Testis (tissue), 5 donors: ENCODE measurements at places on chromosomes 6 and 20. TPM values are rescaled to one million over a fixed set of nuclear protein-coding genes. Genes with fewer than 3 reads are reported as not detected.

DNA sequence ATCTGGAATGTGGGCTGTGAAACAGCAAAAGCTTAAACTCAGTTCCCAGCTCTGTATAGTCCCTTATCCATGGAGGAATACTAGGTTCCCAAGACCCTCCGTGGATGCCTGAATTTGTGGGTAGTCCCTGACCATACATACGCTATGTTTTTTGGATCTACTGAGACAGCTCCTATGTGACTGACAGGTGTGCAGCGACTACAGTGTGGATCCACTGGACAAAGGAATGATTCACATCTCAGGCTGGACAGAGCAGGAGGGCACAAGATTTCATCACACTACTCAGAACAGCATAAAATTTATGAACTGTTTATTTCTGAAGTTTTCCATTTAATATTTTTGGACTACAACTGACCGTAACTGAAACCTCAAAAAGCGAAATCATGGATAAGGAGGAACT, 125.3 kb downstream of the MAP7 start:
- DNase-seq: no peak

ATP6V1G2 gene
- 3.3 TPM for total RNA-seq

GRCh38 chr6:7142228-7142801, 34.6 kb downstream of the RREB1 start:
- no peak for DNase-seq

DNA sequence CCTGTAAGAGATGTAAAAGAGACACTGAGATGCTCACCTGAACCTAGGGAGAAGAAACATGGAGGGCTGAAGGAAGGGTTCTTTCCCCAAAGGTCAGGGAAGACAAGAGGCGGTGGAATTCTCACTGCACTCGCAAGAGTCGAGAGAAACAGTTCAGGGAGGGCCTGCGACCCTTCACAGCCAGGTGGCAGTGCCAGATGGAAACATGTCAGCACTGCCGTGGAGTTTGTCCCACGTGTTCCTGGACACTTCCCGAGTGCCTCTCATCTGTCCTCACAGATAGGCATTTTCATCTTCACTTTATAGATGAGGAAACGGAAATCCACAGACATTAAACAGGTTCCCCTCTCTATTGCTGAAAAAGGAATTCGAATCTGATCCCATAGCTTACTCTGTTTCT, 70.4 kb upstream of the SYNJ2 start:
- DNase-seq: no peak

GRCh38 chr6:160998766-160999165, 7.2 kb downstream of the MAP3K4 start:
- no peak for DNase-seq

- DNase-seq: no peak
Observed at GRCh38 chr6:145189836-145190235, 545.5 kb downstream of the EPM2A start.

DNA sequence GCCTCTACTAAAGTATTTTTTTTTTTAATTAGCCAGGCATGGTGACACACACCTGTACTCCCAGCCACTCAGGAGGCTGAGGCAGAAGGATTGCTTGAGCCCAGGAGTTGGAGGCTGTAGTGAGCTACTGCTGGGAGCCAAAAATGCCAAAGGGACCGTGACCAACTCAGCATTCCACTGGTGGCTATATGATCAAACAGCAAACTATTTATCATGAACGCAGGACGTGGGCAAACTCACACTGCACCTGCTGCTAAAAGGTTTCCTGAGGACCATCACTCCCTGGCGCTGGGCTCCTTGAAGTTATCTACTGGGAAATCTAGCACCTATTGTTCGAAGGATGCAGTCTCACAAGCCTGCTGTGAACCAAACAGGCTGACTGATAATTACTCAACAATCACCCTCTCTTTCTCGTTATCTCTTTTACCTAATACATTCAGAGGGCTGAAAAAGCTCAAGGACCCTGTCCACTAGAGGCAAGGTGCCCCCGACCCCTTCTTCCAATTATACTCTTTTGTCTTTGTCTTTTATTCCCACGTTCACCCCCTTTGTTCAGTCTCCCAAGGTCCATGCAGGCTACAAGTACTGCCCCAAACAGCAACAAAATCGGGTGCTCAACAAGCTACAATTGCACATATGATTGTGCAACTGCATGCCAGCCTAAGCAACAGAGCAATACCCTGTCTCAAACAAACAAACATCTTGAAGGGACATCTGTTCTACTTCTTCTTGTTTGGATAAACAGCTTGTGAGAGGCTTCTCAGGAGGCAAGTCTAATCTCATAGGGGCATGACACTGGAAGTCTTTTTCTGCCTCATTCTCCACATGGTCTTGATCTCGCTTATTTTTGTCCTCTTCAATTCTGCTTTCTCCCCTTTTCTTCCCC, 47.7 kb upstream of the PLN start:
- DNase-seq: no peak

DNA sequence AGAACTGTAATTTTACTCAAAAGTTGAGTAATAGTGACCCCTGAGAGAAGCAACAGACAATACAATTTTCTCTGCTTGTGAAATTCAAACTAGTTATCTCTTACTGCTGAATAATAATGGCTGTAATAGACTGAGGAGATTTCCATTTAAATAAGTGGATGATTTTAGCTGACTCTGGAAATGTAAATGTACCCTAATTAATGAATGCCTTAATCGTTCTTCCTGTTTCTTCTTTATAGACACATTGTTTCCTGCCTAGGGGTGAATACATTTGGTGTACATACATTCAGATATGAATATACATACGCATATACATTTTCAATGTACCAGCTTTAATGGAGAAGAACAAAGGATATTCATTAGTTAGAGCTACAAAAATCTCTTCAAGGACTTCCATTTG, 611.9 kb downstream of the TFAP2B start:
- no peak for DNase-seq

DNA sequence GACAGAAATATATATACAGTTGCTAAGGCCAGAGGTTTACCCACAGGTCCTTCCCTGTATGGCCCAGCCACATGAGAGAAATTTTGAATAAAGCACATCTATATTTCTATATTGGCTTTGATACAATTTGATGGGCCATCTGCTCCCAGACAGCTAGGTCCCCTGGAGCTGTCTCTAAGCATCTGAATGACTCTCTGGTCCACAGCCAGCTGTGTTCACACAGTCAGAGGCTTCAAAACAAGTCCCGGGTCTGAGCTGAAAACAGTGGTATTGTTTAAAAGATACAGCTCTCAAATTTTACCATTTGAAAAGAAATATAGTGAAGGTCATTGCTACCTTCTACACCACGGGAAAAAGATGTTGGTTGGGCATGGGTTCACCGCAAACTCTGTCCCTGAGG, 161.1 kb downstream of the SLC35B3 start:
- no peak for DNase-seq

GRCh38 chr6:34736823-34737222, 20.5 kb upstream of the SNRPC start:
- DNase-seq: no peak

DNA sequence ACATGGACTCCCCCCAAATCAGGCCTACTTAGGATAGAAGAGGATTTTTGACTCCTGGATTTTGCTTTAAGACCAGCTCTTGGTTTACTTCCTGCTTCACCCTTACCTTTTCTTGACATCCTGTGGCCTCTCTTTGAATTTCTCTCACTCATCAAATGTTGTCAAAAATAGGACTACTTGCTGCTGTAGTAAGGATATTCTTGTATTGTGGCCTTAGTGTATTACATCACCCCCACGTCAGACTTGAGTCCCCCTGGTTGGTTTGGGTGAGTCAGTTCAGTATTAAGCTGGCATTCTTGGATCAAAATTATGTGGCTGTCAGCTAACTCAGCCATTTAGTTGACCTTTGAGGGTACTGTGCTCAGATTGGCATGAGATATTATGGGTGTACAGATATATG, 1.1 kb downstream of the TPX2 start:
- DNase-seq: no peak

LBP gene
- 0.87 TPM for total RNA-seq

DNA sequence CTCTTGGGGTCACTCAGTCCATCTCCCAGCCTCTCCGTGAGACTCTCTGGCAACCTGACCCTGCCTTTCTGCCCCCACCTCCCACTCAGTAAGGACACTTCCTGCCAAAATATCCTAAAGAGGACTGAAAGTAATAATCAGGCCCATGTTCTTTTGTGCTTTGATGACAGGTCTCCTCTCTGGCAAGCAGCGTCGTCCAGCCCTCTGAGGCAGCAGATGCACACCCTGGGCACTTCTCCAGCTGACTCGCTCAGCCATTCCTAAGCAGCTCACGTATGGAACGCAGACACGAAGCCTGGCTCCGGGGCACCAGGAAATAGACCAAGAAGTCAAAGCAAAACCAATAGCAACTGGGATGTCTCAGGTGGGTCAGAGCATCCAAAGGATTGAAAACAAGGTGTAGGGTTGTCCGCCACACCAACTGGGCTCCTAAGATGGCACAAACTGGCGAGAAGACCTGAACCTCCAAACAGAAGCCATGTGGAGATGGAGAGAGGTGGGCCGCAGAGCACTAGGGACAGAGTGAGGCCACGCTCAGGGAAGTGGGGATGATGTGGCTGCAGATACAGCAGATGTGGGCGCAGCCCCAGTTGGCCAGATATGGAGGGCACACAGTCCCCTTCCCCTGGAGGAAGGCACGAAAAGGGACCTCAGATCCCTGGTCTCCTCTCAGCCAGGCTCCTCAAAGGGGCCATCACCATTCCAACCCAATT, 99.3 kb downstream of the PRND start:
- DNase-seq: peak; percentile 81

DNA sequence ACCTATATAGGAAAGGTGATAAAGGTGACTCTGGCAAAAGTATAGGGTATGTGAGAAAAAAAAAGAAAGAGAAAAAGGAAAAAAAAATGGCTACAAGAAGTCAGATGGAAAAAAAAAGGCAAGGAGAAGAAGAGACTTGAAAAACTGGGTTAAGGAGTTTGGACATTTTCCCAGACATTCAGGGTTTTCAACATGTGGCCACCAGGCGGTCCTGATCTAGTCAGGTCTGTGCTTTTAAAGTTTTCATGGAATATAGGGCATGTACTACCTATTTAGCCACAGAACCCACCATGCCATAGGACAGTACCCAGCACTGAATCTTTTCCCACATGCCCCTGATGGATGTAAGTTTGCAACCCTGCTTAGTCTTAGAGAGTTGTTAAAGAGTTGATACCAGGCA, 433.7 kb downstream of the MAFB start:
- DNase-seq: peak; percentile 28

- DNase-seq: no peak
Observed at GRCh38 chr20:1186367-1186991, 1.7 kb upstream of the TMEM74B start.

DNA sequence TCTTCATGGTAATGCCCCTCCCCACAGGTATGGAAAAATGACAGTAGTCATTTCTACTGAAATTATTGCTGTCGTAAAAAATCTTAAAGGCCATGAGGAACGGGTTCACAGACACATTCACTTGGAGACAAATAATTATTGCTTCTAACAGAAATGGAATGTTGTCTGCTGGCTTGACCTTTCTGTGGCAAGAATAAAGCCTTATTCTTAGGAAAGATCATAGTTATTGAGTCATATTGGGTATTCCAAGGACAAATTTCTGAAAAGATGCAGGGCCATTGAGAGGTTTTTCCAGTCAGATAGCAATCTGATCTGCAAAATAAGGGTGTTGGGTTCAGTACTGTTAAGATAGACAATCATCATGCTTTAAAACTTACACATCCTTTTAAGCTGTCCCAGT, 29.2 kb downstream of the AKAP7 start:
- no peak for DNase-seq

- DNase-seq: no peak
Observed at GRCh38 chr20:24754691-24755090, 194.4 kb upstream of the CST7 start.

DNA sequence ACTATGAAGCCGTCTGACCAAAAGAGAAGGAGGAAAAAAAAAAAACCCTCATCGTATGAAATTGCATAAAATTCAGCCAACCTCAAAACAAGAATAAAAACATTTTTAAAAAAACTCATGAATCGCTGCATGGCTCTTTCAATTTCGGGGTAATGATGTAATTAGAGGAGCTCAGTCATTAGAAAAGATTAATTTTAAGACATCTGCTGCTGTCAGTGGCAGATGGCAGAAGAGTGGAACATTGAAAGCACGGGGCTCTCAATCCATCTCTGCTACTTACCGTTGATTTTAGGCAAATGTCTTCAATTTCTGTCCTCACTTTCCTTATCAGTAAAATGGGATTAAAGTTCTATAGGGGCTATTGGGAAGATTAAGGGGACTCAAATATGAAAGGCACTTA, 79.1 kb downstream of the EYA2 start:
- DNase-seq: no peak

BHLHE23 gene
- total RNA-seq: 6.6 TPM

DNA sequence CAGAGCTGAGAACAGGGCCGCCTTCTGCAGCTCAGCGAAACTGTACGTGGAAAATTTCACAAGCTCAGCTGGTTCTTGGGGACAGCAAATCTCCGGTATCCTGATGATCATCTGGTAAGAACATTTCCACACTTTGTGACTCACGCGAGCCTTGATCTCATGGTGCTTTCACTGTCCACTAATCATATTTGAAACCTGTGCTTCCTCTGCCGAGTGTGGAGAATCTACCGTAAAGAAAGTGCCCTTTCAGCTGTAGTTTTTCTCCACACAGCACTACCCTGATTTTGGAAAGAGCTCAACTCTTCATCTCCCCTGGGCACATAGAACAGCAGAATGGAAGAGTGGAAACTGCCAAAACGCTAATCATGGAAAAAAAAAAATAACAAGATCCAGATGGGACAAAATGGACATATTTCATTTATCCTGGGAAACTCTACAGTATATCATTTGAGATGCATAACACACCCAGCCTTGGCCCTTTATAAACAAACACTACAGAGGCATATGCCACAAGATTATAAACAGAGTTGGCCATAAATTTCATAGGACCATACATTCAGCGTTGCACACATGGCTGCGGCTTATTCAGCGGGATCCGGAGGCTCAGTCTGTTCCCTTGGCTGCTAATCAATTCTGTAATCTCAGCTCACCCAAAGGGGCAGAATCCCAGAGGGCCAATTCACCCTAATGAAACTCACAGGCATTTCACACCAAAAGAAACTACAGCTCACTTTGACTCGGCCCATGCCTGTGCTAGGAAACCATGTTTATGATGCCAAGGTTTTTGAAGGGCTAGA, 434.5 kb downstream of the HDGFL1 start:
- DNase-seq: no peak

- DNase-seq: no peak
Observed at GRCh38 chr6:50116797-50117542, 67.2 kb upstream of the DEFB112 start.

GRCh38 chr6:98477231-98477630, 357.1 kb upstream of the POU3F2 start:
- DNase-seq: no peak

GJA1 gene
- total RNA-seq: 64.0 TPM

ANKRD66 gene
- total RNA-seq: not detected

PPP1R3G gene
- total RNA-seq: 0.93 TPM

GRCh38 chr6:5012519-5012918, 8.7 kb upstream of the RPP40 start:
- DNase-seq: no peak

GDAP1L1 gene
- 1.3 TPM for total RNA-seq
